ENCODE measurements at places on chromosomes 7 and 10. TPM values are rescaled to one million over a fixed set of nuclear protein-coding genes. Genes with fewer than 3 reads are reported as not detected.

CALML3 gene
- total RNA-seq, result not detected

ABCB1 gene
- 27.1 TPM for total RNA-seq

GRCh38 chr7:95598511-95598910 lies 2.2 kb upstream of the PDK4 start:
- no peaks in the 10 kb centered on the region for H3K27me3 ChIP-seq
- H3K27ac ChIP-seq, result no peak overlapping the region
- no peak overlapping the region for H3K4me3 ChIP-seq
- H3K4me1 ChIP-seq, result no peaks in the 10 kb centered on the region

DNA sequence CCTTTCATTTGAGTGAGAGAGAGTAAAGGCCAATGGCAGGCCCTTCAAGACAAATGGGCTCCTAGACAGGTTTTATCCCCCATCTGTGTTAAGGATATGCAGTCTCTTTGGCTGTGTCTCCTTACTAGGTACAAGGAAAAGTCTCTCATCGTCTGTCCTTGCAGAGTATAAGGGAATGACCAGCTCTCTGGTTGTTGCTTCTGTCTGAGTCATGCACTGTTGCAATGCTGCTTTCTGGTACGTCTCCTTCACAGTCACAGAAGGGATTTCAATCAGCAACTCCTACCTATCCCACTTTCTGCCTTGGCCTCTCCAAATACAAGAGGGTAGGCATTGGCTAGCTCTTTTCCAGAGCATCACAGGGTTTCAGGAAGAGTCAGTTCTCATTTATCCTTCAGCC lies 48.1 kb downstream of the CTTNBP2 start:
- H3K36me3 ChIP-seq, result no peaks in the 10 kb centered on the region
- DNase-seq, result no peak
- H3K27me3 ChIP-seq, result no peaks in the 10 kb centered on the region
- no peak overlapping the region for H3K4me3 ChIP-seq

CARD11 gene
- 136 TPM for total RNA-seq

- H3K4me1 ChIP-seq, result no peaks in the 10 kb centered on the region
- H3K4me3 ChIP-seq, result no peak overlapping the region
- no peaks in the 10 kb centered on the region for H3K36me3 ChIP-seq
- no peak overlapping the region for H3K27ac ChIP-seq
- no peak for DNase-seq
These were observed 36.3 kb downstream of the RBM20 start for GRCh38 chr10:110680273-110681020.

Data from CD4-positive, alpha-beta memory T cell (primary cell).